Hepatocyte (in vitro differentiated cells): ENCODE measurements at places on chromosomes 2 and 18.

DNA sequence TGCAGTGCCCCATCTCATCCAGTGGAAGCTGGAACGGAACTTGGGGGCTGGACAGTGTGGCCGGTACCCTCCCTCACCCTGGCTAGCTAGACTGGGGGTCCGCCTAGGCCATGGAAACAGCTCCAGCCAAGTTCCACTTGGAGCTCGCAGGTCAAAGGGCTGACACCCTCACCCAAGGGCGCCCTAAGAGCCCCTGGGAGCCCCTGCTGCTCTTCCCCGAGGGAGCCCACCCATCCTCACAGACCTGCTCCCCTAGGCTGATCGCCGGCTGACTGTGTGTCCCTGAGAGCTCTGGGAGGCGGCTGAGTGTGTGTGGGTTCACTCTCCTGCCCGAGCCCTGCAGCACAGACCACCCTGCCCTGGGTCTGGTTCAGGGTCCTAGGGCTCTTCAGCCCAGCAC lies 118.2 kb upstream of the OTOS start:
- no peak for DNase-seq

GRCh38 chr2:204691911-204692510 lies 146.7 kb downstream of the PARD3B start:
- DNase-seq = peak; percentile 85

DNA sequence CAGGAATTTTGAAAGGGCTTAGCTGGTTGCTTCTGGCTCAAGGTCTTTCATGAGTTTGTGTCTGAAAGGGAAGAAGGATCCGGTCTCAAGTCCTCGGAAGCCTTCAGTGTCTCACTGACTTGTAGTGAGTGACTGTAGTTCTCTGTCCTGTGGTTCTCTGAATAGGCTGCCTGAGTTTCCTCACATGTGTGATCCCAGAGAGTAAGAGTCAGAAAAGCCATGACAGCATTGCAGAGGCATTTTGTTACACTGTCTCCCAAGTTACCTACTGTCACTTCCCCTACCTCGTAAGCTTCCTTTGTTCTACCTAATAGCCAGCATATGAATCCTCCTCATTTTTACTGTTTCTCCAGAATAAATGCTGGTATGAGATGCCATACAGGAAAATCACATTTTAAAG lies 709.1 kb upstream of the CHAC2 start:
- peak; percentile 19 for DNase-seq

- no peak for DNase-seq
These were observed 110.8 kb upstream of the ATL2 start for GRCh38 chr2:38487852-38488251.

DNA sequence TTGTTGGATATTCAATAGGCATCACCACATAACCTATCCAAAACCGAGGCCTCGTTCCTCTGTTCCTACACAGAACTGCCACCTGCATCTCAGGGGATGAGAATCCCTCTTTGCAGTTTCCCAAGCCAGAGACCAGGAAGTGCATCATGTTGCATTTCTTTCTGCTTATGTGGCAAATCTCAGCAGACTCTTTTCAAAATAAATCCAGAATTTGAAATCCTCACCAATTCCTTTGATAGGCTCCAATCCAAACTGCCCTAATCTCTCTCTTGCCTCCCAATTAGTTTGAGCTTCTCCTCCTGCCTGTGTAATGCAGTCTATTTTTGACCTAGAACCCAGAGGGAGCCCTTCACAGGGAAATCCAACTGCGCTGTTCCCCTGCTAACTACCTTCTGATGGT lies 215.5 kb downstream of the RNF144A start:
- no peak for DNase-seq

GRCh38 chr18:43869451-43870008 lies 592.2 kb upstream of the SYT4 start:
- DNase-seq = no peak

DNA sequence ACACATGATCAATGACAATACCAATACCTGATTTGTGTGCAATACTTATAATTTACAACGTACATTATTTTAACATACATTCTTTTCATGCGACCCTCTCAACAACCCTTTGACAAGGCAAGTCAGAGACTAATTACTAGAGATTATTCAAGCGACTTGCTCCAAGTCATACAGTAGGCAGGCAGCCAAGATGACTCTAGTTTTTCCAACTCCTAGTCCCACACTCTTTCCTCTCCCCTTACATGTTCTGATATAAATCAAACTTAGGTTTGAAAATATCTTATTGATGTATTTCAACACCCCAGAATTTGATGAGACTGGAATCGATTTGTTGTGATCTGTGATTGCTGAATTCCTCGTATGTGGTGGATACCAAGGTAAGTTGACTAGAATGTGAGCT lies 8.0 kb upstream of the CYP27C1 start:
- DNase-seq = no peak

GRCh38 chr18:45290364-45290763 lies 324.9 kb upstream of the SLC14A2 start:
- DNase-seq = no peak

DNA sequence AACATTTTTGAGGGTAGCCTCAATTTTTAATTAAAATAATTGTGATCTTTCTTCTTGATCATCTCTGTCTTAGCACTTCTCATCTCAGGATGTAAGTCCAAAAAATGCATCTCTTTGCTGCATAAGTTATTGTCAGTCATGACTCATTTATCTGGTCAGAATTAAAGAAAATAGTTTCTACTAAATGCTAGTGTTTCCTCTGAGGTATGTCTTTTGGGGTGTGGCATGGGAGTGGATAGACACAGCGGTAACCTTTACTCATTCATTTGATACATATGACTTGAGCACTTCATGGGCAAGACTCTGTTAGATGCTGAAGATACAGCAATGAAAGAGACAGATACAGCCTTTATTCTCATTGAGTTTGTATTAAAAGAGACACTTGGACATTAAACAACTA lies 284.7 kb downstream of the IRS1 start:
- DNase-seq = no peak

GRCh38 chr2:134440336-134440909 lies 186.6 kb downstream of the MGAT5 start:
- DNase-seq = no peak

DNA sequence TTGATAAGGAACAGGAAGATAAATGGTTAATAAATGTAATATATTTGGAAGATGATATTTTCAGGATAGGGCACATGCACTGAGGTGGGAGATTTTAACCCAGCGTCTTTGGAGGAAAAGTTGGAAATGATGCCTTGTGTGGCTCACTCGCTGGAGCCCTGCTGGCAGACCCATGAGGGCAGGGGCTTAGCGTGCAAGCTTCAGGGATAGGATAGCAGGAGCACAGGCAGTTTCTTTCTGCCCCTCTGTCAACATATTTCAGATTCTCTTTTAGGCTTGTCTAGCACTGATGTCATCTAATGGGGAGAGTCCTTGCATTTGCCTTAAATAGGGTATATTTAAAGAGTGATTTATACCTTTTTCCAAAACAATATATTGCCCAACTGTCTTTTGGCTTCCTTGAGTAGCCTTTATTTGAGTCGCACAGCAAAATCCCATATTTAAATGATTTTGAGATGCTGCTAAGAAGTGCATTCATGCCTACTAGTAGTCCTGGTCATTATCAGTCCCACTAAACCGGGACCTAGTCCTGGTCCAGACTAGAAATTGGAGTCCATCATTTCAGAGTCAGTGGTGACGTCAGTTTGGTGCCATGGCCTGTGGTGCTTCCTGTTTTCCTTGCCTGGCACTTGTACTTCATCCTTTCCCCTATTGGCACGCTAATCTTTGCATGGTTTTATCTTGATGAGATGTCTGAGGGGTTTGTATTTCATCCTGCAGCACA lies 45.8 kb downstream of the SH3RF3 start:
- DNase-seq = no peak

DNA sequence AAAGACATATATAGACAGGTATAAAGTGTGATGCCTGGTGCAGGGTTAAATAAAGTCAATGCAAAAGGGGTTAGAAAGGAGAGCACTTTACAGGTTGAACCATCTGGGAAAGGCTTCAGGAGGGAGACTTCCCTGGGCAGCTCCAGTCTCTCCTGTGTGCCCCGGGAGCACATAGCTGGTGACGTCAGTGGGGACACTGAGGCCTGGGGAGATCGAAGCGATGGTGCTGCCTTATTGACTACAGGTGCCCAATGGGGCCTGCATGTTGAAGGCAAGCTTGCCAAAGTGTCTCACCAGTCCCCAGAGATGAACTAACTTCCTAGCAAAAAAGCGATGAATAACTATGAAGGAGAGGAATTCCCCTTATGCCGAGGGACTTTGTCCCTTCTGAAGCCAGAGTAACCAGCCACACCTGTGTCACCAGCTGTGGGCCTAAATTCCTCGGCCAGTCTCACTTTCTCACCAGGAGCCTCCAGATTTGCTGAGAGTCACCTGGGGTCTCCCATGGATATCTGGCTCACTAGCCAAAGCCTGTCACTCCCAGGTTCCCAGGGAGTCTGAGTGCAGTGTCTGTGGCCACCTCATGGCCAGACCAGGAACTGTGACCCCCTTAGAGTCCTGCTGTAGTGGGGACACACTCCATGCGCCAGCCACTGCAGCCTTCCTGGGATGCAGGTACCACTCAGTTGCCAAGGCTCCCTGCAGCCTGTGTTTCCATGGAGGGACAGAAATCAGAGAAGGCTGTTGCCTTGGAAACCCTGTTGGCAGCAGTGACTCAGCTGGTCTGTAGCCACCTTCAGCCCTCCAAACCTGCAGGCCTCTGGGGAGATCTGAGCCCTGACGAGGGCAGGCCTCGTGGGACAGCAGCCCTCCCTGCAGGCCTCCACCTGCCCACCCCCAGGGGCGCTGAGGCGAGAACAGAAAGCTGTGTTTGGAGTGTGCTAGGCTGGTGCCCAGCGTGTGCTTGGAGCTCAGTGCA lies 128.7 kb downstream of the CTIF start:
- peak; percentile 39 for DNase-seq

- no peak for DNase-seq
These were observed 695.1 kb upstream of the ACVR2A start for GRCh38 chr2:147149575-147150240.

DNA sequence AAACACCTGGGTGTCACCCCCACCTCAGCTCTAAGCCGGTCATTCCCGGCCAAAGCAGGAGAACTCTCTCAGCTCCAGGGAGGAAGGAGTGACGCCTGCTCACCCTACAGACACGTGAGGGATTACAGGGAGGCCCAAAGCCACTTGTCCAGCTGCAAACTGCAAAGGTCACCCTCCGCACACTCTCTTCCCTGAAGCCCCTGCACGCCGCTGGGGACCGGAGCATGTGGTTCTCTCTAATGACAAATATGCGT lies 108.0 kb upstream of the ID2 start:
- DNase-seq = no peak
